Naive thymus-derived CD4-positive, alpha-beta T cell (primary cell): ENCODE measurements at places on chromosomes 6 and 20. TPM values are rescaled to one million over a fixed set of nuclear protein-coding genes. Genes with fewer than 3 reads are reported as not detected.

Gene EPPIN
- total RNA-seq: not detected

Gene GPR6
- not detected for total RNA-seq

Gene SIRPB1
- 11.9 TPM for total RNA-seq

Gene DPPA5
- not detected in 2 replicates for total RNA-seq

Gene TBXT
- total RNA-seq: not detected

Gene SPINT3
- total RNA-seq: not detected in 2 replicates

Gene ZC2HC1B
- not detected in 2 replicates for total RNA-seq

DNA sequence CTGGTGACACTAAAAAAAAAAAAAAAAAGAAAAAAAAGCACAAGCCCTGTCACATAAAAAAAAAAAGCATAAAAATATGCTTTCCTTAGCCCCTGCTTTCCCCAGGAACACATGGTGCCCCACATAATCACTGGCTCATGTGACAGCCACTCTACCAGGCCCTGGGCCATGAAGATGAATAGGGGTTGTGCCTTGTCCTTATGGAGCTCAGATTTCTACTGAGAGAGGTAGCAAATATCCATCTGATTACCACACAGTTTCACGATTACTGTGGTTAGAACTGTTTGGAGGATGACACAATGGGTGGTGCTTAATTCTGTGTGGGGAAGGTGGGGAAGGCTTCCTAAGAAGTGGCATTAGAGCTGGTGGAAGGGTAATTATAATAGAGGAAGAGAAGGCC is 9.3 kb downstream of the RAET1E start:
- H3K27ac ChIP-seq: no peak overlapping the region
- H3K4me1 ChIP-seq: no peaks in the 10 kb centered on the region
- no peaks in the 10 kb centered on the region for H3K36me3 ChIP-seq
- no peak overlapping the region for H3K4me3 ChIP-seq

DNA sequence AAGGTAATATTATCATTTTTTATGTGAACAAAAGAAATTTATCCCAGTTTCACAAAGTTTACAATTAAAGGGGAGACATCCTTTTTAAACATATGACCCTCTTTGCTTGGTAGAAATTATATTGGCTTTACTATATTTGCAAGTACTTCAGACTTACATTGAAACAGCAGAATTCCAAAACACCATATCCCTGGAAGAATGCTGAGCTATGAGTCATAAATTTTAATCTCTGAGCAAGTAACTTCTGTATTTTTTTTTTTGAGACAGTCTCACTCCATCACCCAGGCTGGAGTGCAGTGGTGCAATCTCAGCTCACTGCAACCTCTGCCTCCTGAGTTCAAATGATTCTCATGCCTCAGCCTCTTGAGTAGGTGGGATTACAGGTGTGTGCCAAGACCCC is 240.4 kb downstream of the TBC1D32 start:
- DNase-seq: no peak
- no peaks in the 10 kb centered on the region for H3K4me1 ChIP-seq
- no peaks in the 10 kb centered on the region for H3K36me3 ChIP-seq

- H3K4me3 ChIP-seq: no peak overlapping the region
- no peaks in the 10 kb centered on the region for H3K36me3 ChIP-seq
- DNase-seq: no peak
- no peaks in the 10 kb centered on the region for H3K4me1 ChIP-seq
Observed at GRCh38 chr6:24004659-24005058, 121.4 kb upstream of the NRSN1 start.

DNA sequence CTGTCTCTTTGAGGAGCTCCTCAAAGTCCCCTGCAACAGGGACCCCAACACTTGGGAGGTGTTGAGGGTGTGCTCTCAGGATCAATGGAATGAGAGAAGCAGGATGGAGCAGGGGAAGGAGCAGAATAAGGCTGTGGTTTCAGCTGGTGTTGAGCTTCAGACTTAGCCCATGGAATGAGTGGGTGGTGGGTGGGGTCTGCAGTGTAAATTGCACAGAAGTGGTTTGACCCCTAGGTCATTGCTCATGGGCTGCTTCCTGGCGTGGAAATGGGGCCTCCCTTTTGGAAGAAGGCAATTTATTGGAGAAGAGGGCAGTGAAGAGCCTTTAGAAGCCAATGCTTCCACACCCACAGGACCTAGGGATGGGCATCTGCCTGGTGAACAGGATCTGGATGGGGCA is 37.0 kb upstream of the KCNG1 start:
- H3K4me1 ChIP-seq: no peaks in the 10 kb centered on the region
- H3K4me3 ChIP-seq: no peak overlapping the region
- H3K36me3 ChIP-seq: no peaks in the 10 kb centered on the region
- no peak for DNase-seq
- H3K27ac ChIP-seq: no peak overlapping the region
- no peaks in the 10 kb centered on the region for H3K27me3 ChIP-seq
